Ascending aorta (tissue), 2 donors: ENCODE measurements at places on chromosomes 12 and 14. TPM values are rescaled to one million over a fixed set of nuclear protein-coding genes. Genes with fewer than 3 reads are reported as not detected.

NTF3 gene
- total RNA-seq: 58.9 TPM

AQP2 gene
- not detected for total RNA-seq

DNA sequence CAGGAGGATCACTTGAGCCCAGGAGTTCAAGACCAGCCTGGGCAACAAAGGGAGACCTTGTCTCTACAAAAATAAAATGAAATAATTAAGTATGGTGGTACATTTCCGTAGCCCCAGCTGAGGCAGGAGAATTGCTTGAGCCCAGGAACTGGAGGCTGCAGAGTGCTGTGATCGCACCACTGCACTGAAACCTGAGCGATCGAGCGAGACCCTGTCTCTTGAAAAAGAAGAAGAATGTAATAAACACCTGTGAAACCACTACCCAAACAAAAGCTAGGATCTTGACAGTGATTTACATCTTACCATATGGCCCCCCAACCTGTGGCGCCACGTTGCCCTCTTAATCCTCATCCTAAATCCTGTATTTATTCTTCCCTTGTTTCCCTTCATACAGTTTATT lies 5.7 kb upstream of the DTX1 start:
- no peak for DNase-seq

DNA sequence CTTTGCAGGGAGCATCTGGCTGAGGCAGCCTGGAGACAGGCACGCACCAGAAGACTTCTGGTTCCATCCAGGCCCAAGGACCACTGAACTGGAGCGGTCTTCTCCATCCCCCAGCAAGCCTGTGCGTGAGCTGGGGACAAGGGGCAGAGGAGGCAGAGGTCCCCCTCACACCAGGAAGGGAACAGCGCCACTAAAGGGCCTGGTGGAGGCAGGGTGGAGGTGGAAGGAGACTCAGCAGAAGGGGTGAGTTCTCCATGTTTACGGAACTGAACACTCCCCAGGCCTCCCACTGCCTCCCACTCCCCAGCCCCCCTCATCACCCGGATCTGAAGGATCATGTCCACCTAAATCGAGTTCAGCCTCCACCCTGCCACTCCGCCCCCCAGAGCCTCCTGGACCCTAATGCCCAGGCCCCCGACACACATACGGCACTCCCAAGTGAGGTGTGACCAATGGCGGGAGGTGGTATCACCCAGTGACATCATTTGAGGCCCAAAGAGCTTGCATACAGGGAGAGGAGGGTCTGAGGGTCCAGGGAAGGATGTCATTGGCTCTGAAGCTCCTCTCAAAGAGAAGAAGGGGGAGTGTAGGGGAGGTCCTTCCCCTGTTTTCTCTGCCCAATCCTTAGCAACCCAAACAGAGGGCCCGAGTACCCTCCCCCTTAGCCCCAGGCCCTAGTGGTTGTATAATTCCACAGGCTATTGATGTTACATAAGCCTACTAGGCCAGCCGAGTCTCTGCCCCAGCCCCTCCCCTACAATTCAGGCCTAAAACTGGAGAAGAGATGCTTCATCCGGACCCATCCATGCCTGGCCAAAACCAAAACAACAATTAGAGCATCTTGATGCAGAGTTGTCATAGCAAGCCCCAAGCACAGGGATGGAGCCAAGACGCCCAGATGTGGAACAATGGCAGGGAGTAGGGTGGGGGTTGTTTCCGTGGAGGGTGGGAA lies 1.0 kb downstream of the FAIM2 start:
- H3K4me3 ChIP-seq: no peak overlapping the region
- H3K4me1 ChIP-seq: no peaks in the 10 kb centered on the region
- H3K36me3 ChIP-seq: no peaks in the 10 kb centered on the region
- no peak for DNase-seq
- no peak overlapping the region for H3K27ac ChIP-seq

RDH5 gene
- total RNA-seq: 3.6 TPM

DNA sequence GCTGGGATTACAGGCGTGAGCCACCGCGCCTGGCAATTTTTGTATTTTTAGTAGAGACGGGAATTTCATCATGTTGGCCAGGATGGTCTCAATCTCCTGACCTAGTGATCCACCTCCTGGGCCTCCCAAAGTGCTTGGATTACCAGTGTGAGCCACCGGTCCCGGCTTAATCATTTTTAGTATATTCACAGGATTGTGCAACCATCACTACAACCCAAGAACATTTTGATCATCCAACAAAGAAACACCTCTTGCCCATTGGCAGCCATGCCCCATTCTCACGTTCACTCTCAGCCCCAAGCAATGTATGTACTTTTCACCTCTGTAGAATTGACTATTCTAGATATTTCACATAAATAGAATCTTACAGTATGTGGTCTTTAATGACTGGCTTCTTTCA lies 19.9 kb downstream of the SP1 start:
- H3K4me3 ChIP-seq: no peak overlapping the region
- H3K4me1 ChIP-seq: no peaks in the 10 kb centered on the region
- no peaks in the 10 kb centered on the region for H3K27me3 ChIP-seq
- no peak overlapping the region for H3K27ac ChIP-seq
- DNase-seq: no peak
- H3K36me3 ChIP-seq: peaks cover 14% of the 10 kb centered on the region

DNA sequence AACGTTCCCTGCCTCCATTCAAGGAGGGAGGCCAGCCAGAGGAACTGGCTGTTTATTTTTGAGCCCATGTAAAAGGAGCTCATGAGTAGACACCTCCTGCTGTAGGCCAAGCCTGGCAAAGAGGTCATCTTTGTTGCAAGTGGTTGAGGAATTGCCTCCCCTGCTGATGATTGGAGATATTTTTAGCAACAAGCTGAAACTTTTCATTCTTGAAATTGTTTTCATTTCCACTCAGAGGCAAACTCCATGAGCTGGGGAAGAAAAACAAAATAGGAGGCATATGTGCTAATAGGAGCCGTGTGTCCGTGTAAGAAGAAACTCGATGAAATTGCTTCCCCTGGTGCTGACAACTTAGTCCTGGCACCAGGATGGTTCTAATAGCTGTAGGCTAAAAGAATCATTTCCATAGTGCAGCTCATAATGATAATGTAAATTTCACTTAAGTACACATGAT lies 440.1 kb upstream of the FAR2 start:
- H3K27ac ChIP-seq: no peak overlapping the region
- no peak overlapping the region for H3K4me3 ChIP-seq
- no peaks in the 10 kb centered on the region for H3K4me1 ChIP-seq
- peak; percentile 63 for DNase-seq
- H3K36me3 ChIP-seq: no peaks in the 10 kb centered on the region

DIO2 gene
- 17.8 TPM for total RNA-seq

AGAP2 gene
- 11.5 TPM for total RNA-seq

ADAMTS20 gene
- not detected for total RNA-seq

DNA sequence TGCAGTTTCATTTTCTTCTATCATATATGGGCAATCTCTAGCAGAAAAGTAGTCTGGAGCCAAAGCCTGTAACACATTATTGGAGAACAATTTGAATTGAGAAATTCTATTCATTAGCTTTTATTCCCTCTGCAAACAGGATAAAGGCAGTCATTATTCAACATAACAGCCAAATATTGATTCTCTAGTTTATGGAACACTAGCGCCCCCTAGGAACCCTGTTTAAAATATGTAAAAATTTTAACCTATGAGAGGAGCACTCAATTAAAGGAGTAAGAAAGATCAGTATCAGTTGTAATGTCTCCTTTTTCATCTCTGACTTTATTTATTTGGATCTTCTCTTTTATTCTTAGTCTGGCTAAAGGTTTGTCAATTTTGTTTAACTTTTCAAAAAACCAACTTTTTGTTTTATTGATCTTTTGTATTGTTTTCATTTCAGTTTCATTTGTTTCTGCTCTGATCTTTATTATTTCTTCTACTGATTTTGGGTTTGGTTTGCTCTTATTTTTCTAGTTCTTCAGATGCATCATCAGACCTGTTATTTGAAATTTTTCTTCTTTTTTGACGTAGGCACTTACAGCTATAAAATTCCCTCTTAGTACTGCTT lies 4.8 kb upstream of the LMNTD1 start:
- H3K4me3 ChIP-seq: no peak overlapping the region
- H3K4me1 ChIP-seq: no peaks in the 10 kb centered on the region
- H3K36me3 ChIP-seq: no peaks in the 10 kb centered on the region
- no peak for DNase-seq
- H3K27me3 ChIP-seq: no peaks in the 10 kb centered on the region
